ENCODE measurements at places on chromosomes 12 and 14. TPM values are rescaled to one million over a fixed set of nuclear protein-coding genes. Genes with fewer than 3 reads are reported as not detected.
A peak's percentile ranks its signal among the peaks of the same experiment; 100 is the strongest.

GRCh38 chr12:33322519-33322918 lies 117.1 kb downstream of the SYT10 start:
- DNase-seq = no peak
- H3K4me1 ChIP-seq = no peaks in the 10 kb centered on the region
- H3K36me3 ChIP-seq = no peaks in the 10 kb centered on the region
- H3K27me3 ChIP-seq = no peaks in the 10 kb centered on the region
- H3K27ac ChIP-seq = no peak overlapping the region

DNA sequence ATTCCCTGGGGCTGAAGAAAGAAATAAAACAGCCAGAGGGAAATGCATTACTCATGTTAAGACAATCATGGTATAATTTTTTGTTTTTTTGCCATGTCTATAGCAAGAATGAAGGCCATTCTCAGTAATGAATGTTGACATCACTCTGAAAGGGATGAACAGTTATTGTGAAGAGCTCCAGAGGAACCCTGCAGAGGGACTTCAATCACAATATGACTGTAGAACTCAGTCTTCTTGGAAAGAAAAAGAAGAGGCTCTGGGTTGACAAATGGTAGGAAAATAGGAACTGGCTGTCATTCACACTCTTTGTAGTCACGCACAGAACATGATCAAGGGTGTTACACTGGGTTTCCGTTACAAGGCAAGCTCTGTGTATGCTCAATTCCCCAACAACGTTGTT lies 73.8 kb upstream of the DACT1 start:
- H3K4me3 ChIP-seq = no peak overlapping the region
- DNase-seq = no peak
- H3K36me3 ChIP-seq = no peaks in the 10 kb centered on the region
- peaks cover 6% of the 10 kb centered on the region for H3K27me3 ChIP-seq

DNA sequence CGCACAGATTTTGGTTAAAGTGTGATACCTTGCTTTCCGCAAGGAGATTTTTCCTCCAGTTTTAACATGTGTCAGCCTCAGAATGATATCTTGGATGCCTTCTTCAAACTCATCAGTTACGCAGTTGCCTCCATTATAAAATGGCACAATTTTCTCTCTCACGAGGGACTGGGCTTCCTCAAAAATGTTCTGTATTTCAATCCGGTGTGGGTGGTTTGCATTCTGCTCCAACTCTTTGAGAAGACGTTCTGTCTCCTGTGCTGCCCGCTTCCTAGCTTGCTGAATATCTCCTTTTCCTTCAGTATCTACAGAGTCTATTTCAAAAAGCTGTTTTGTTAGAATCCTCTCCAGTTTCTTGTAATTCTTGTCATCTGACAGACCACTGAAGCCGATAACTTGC lies 1.8 kb downstream of the BAG5 start:
- no peaks in the 10 kb centered on the region for H3K27me3 ChIP-seq
- peaks cover 29% of the 10 kb centered on the region for H3K4me1 ChIP-seq
- peaks cover 4% of the 10 kb centered on the region for H3K36me3 ChIP-seq
- H3K27ac ChIP-seq = peak overlapping the region; percentile 97
- H3K4me3 ChIP-seq = peak overlapping the region; percentile 98

GRCh38 chr14:51901475-51902024 lies 41.1 kb downstream of the GNG2 start:
- DNase-seq = no peak
- no peaks in the 10 kb centered on the region for H3K36me3 ChIP-seq
- no peaks in the 10 kb centered on the region for H3K27me3 ChIP-seq
- no peak overlapping the region for H3K27ac ChIP-seq

GRCh38 chr12:123269896-123270213 lies 1.8 kb downstream of the CDK2AP1 start:
- no peaks in the 10 kb centered on the region for H3K27me3 ChIP-seq
- H3K4me1 ChIP-seq = peaks cover 12% of the 10 kb centered on the region
- peaks cover 8% of the 10 kb centered on the region for H3K36me3 ChIP-seq
- peak overlapping the region; percentile 95 for H3K4me3 ChIP-seq
- DNase-seq = no peak

GRCh38 chr12:96132819-96133218 lies 61.4 kb upstream of the ELK3 start:
- no peak for DNase-seq
- peaks cover 9% of the 10 kb centered on the region for H3K27me3 ChIP-seq
- no peak overlapping the region for H3K4me3 ChIP-seq
- no peaks in the 10 kb centered on the region for H3K36me3 ChIP-seq

DNA sequence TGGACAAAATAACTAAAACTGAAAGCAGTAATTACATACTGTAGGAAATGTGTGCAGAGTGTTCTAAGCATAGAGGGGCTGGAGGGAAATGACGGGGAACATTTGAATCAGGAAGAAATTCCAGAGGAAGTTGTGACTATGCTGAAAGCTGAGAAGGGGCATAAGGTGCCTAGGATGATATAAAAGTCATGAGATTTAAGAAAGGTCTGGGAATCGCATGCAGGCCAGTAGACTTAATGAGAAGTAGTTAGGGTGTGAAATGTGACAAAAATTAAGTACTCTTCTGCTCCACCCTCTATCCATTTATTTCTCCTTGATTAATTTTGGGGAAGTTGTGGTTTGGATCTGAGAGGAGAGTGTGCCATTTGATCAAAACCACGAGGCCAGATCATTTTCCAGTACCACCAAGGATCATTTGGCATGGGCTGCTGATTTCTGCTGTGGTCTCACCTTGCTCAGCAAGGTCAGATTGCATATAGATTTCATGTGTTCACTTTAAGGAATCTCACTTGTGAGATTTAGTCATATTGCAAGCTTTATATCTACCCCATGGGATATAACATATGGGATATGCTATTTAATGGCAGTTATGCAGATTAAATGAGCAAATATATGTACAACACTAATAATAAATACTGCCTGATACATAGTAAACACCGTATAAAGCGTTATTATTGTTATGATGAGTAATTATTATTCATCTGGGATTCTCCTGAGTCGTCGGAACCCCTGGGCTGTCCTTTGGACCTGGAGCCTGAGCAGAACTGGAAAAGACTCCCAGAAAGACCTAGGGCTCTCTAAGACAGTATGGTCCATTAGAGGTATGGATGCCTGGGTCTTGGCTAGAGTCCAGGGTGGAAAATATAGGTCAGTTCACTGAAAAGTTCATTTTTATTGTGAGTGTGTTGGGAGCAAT lies 72.3 kb downstream of the SRGAP1 start:
- peaks cover 28% of the 10 kb centered on the region for H3K4me1 ChIP-seq
- no peaks in the 10 kb centered on the region for H3K27me3 ChIP-seq
- no peaks in the 10 kb centered on the region for H3K36me3 ChIP-seq
- no peak overlapping the region for H3K4me3 ChIP-seq

GRCh38 chr14:83217492-83217891 lies 1683.8 kb upstream of the SEL1L start:
- H3K27me3 ChIP-seq = no peaks in the 10 kb centered on the region
- no peak overlapping the region for H3K27ac ChIP-seq
- H3K4me1 ChIP-seq = no peaks in the 10 kb centered on the region
- no peak for DNase-seq
- no peaks in the 10 kb centered on the region for H3K36me3 ChIP-seq
- H3K4me3 ChIP-seq = no peak overlapping the region

- no peak overlapping the region for H3K27ac ChIP-seq
- H3K4me3 ChIP-seq = peak overlapping the region; percentile 98
- peaks cover under 1% of the 10 kb centered on the region for H3K27me3 ChIP-seq
- peaks cover 9% of the 10 kb centered on the region for H3K36me3 ChIP-seq
- H3K4me1 ChIP-seq = peaks cover 12% of the 10 kb centered on the region
Measured at GRCh38 chr12:53725824-53726223, 1.4 kb downstream of the CALCOCO1 start.

GRCh38 chr12:120982659-120983058 lies 4.3 kb downstream of the HNF1A start:
- H3K4me3 ChIP-seq = no peak overlapping the region
- H3K4me1 ChIP-seq = peaks cover 12% of the 10 kb centered on the region
- H3K27me3 ChIP-seq = no peaks in the 10 kb centered on the region
- no peak for DNase-seq
- H3K36me3 ChIP-seq = no peaks in the 10 kb centered on the region
- H3K27ac ChIP-seq = peak overlapping the region; percentile 76

DNA sequence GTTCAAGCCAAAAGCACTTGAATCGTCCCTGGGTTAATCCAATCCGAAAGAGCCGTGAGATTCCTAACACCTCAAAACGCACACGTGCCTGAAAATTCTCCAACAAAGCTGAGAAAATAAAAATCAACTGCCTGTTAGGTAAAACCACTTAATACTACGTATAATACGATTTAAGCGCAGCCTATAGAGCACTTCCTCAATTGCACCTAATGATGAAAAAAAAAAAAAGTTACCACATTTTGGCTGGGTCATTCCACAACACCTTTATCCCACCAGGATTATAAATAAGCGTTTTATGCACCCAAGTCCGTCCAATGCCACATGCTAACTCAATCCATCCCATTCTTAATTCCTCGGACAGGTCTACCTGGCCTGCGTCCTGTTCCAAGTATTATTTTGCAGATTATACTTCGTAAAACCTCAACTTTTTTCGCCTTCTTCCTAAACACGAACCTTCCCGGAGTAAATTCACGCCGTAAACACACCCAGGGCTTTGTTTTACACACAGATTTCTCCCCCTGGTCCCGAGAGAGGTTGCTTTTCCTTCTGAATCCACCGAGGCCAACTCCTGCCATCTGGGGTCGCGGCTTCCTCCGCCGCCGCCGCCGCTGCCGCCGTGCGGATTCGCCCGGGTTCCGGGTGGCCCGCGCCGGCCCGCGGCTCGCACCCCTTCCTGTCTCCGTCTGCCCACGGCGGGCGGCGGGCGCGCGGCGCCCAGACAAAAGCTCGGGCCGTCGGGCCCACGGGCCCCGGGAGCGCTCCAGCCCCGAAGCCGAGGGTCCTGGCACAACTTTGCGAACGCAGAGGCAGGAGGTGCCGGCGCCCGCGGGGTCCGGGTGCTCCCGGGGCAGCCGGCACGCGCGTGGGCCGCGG lies 66.2 kb downstream of the RNF34 start:
- H3K27ac ChIP-seq = peak overlapping the region; percentile 90
- peaks cover 14% of the 10 kb centered on the region for H3K4me1 ChIP-seq
- H3K36me3 ChIP-seq = peaks cover 4% of the 10 kb centered on the region
- no peaks in the 10 kb centered on the region for H3K27me3 ChIP-seq
- H3K4me3 ChIP-seq = peak overlapping the region; percentile 94
- no peak for DNase-seq

GRCh38 chr14:33556382-33557121 lies 394.3 kb downstream of the EGLN3 start:
- no peak overlapping the region for H3K27ac ChIP-seq
- H3K36me3 ChIP-seq = no peaks in the 10 kb centered on the region
- H3K27me3 ChIP-seq = peaks cover 5% of the 10 kb centered on the region
- peaks cover 19% of the 10 kb centered on the region for H3K4me1 ChIP-seq

DNA sequence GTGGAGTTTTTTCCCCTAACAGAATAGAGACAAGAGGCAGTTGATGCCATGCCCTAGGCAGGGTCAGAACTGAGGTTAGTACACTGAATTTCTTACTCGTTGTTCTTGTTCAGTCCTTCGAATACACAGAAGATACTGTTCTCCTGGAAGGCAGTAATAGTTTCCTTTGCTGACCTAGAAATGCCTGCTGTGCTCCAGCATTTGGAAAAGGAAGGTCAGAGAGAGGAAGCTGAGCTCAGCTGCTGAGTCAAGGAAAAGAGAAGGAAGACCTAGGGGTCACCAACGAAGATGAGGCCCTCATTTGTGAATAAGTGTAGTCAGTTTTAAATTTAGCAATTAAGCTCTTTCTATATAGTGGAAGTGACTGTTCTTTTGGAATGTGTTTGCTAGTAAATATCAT lies 100.1 kb downstream of the CRADD start:
- peak overlapping the region; percentile 7 for H3K4me3 ChIP-seq
- no peaks in the 10 kb centered on the region for H3K27me3 ChIP-seq
- no peak for DNase-seq
- peak overlapping the region; percentile 29 for H3K27ac ChIP-seq
- peaks cover 43% of the 10 kb centered on the region for H3K4me1 ChIP-seq

- no peak overlapping the region for H3K4me3 ChIP-seq
- H3K36me3 ChIP-seq = no peaks in the 10 kb centered on the region
- H3K27me3 ChIP-seq = no peaks in the 10 kb centered on the region
- H3K27ac ChIP-seq = no peak overlapping the region
Measured at GRCh38 chr14:44291366-44291915, 215.6 kb downstream of the FSCB start.

DNA sequence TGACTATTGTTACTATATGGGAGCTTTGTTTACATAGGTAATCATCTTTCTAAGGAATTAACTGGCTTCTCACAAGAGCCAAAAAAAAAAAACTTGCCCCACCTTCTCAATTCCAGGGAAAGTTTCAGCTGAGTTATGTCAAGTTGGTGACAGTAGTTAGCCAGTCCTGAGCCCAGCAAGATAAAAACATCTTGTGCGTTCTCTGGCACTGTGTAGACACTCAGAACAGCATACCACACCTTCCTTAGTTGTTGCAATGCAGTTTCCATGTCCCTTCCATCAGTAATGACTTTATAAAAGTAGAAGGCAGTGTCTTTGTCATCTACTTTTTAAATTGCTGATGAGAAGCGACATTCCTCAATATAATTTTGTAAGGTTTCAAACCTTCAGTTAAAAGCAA lies 50.2 kb downstream of the PTPN21 start:
- no peak for DNase-seq
- H3K4me3 ChIP-seq = no peak overlapping the region
- H3K27me3 ChIP-seq = no peaks in the 10 kb centered on the region
- no peak overlapping the region for H3K27ac ChIP-seq

DNA sequence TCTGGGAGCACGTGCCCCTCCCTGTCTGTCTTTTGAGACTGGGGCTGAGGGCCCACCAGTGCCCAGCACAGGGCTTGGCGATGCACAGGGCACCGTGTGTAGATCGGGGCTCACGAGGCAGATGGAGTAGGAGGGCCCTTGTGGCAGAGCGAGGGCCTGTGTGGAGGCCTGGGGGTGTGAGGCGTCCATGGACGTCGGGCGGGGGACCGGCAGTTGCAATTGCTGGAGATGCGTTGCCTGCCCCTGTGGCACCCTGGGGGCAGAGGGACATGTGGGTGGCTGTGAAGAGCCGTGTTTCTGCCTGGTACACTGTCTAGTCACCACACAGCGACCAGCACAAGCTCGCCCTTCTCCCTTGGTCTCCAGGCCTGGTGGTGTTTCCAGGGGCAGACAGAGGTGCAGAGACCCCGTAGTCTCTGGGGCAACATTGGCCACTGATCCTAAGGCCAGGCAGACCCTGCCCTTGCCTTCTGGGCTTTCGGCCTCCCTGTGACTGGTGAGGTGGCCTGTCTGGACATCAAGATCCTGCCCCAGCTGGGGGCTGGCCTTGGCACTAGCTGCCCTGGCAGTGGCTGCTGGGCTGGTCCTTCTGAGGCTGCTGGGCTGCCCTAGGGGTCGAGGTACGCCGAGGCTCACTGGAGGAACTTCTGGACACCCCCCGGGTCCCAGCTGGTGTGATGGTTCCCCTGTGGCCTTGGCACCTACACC lies 14.5 kb downstream of the KIF26A start:
- H3K27me3 ChIP-seq = no peaks in the 10 kb centered on the region
- no peak overlapping the region for H3K4me3 ChIP-seq
- peaks cover 15% of the 10 kb centered on the region for H3K4me1 ChIP-seq

The PTPRO gene
- total RNA-seq = 7.8 TPM

The ADCY4 gene
- 2.2 TPM for total RNA-seq

The VWF gene
- 0.70 TPM for total RNA-seq

The CD163 gene
- 0.14 TPM for total RNA-seq

The TAS2R9 gene
- not detected for total RNA-seq

The TAS2R14 gene
- total RNA-seq = 2.8 TPM
